ENCODE measurements at places on chromosomes 16 and 17.

DNA sequence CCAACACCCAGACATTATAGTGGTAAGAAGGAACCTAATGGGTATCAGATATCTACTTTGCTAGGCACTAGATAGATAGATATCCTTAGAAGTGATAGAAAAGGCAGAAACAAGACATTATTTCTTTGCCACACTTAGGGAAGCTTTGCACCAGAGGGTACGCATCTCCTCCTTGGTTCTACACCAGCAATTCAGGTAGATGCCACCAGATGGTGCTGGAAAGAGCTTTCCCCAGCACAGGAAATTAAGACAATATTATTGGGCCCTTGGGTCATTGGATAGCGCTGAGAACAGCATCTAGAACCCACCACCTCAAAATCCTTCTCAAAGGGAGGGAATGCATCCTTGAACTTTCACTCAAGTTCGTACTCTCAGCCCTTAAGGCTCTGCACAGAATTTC lies 173.8 kb upstream of the CCL2 start:
- no peak for DNase-seq

GRCh38 chr17:58344791-58345157 lies 7.2 kb downstream of the SUPT4H1 start:
- DNase-seq, result no peak

DNA sequence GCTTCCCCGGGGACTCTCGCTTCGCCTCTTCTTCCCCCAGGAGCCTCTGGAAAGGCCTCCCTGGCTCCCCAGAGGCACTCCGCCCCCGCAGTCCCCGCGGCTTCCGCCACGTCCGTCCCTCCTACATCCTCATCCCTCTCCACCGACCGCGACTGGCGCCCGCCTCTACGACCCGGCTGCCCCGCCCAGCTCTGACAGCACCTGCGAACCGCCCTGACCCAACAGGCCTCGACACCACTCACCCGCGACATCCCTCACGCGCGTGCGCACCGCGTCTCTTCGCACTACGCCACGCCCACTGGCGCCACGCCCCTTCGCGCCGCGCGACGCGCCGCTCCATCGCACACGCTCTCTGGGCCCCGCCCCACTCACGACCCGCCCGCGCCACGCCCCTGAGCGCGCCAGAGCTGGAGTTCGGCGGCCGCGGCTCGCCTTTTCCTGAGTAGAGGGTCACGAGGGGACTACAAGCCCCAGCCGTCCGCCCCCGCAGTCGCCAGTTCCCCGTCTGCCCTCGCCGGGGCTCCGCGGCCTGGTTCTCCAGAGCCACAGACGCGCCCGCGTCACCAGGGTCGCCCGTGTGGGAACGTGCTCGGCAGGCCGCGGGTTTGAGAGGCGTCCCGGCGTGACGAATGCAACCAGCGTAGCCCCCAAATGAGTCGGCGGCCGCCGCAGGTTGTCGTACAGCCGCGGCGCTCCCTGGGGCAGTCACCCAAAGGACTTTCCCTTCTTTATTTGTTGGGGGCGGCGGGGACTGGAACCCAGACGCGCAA lies 56.2 kb upstream of the LRRC37A3 start:
- DNase-seq, result peak; percentile 100

DNA sequence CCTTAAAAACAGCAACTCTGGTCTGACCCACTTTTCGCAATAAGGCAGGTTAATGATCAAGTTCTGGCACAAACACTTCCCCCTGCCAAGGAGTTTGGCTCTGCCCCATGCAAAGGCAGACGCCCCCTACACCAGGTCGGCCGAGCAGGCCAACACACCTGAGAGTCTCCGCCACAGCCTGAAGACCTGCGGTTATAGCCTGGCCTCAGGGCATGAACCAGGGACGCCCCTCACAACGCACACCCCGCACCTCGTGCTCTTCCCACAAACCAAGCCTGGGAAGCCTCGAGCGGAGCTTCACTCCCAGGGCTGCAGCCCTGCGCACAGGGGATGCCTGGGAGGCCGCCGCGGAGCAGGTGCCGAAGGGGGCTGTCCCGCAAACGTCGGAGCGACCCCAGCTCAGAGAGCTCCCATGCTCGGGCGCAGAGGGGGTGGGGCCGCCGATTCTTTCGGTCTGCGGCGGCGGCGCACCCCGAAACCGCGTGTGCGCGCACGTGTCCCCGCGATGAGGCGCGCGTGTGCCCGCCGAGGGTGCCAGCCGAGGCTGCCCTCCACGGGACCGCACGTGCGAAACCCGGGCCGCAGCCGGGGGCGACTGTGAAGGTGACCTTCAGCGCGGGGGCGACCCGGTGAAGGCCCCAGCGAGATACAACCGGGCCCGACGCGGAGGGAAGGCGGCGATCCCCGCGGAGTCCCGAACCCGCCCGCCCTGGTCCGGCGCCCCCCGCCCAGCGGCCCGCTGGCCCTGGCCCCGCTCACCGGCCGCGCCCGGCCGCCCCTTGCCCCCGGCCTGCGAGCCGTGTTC lies 559 bp downstream of the CLUH start:
- DNase-seq, result peak; percentile 58

GRCh38 chr16:67194260-67194659 lies 2.3 kb downstream of the E2F4 start:
- no peak for DNase-seq

DNA sequence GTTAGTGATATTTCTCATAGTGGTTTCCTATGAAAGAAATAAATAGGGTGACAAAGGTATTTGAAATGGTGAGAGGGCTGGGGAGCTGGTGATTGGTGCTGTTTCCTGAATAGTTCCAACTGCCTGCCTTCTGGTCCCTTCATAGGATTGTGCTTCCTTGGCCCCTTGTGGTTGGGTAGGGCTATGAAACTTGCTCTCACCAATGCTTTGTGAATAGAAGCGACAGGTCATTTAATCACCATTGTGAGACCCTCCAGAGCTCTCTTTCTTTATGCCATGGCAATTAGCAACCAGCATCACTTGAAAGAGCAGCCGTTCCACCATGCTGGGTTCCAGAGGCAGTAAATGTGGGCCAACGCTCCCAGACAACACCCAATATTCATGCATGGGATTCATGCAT lies 23.7 kb upstream of the WWOX start:
- DNase-seq, result no peak

- peak; percentile 81 for DNase-seq
These were observed 13.2 kb downstream of the RAI1 start for GRCh38 chr17:17694169-17695081.
